ENCODE measurements at places on chromosomes 1 and 21.

- ATAC-seq = no peak
Observed at GRCh38 chr1:24970926-24971875, 41.1 kb upstream of the RUNX3 start.

DNA sequence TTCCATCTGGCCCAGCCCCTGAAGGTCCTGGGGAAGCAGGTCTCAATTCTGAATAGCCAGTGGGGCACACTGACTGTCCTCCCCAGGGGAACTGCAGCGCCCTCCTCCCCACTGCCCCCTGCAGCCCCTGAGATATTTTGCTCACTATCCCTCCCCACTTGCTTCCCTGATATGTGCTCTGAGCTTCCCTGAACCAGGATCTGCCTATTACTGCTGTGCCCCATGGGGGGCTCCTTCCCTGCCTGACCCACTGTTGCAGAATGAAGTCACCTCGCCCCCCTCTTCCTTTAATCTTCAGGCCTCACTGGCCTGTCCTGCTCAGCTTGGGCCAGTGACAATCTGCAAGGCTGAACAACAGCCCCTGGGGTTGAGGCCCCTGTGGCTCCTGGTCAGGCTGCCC, 89.8 kb downstream of the PTPRU start:
- no peak for ATAC-seq

DNA sequence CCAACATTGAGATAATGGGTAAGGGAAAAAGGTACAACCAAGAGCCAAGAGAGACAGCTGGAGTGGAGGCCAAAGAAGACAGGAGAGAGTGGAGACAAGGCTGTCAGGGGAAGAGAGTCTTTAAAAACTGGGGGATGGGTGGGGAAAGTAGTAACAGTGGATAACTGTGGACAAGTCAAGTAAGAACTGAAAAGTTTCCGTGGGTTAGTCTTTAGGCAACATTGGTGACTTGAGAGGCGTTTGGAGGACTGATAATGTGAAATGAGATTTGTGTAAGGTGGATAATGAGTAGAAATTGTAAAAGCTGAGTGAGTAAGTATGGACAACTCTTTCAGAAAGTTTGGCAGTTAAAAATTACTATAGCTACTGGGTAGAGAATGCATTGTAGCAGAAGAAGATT, 10.4 kb downstream of the PPP2R5A start:
- ATAC-seq = no peak

DNA sequence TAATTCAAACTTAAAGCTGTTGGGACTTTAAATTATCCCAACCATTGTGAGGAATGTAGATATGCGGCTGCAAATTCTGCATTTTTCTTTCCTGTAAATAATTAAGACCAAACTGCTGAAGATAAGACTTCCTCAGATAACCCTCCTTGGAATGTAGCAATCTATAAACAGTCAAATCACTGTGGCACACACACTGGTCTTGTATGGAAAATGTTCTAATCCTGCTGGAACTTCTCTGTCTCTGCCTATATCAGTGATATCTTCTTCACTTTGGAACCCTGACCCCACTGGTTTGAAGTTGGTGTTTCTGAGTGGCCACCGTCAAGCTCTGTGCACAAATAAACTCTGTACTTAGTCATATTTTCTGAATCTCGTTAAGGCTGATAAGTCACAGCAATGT, 32.9 kb downstream of the HSF2BP start:
- no peak for ATAC-seq

- ATAC-seq = no peak
Observed at GRCh38 chr1:9402256-9402616, 109.5 kb downstream of the SPSB1 start.

DNA sequence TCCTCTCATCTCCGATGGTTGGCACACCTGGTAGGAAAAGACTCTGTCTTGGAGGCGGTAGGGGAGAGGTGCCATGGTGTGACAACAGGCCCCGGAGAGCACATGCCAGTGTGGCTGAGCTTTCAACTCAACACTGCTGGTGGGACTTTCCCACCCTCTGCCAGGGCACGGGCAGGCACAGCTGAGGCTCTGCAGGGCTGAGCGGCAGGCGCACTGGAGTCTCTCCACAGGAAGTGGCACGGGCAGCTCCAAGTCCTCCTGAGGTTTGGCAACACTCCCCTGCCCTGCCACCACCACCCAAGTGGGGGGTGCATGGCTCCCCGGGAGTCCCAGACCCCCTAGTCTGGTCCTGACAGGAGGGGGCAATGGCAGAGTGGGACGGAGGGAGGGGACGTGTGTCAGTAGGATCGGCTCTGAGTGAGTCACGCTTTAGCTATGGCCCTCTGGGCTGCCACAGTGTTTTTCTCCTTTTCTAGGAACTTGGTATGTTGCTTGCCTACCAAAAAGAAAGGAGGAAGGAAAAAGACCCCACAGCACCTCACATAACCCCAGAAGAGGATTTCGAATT, 27.3 kb upstream of the EVA1B start:
- ATAC-seq = peak; percentile 77

DNA sequence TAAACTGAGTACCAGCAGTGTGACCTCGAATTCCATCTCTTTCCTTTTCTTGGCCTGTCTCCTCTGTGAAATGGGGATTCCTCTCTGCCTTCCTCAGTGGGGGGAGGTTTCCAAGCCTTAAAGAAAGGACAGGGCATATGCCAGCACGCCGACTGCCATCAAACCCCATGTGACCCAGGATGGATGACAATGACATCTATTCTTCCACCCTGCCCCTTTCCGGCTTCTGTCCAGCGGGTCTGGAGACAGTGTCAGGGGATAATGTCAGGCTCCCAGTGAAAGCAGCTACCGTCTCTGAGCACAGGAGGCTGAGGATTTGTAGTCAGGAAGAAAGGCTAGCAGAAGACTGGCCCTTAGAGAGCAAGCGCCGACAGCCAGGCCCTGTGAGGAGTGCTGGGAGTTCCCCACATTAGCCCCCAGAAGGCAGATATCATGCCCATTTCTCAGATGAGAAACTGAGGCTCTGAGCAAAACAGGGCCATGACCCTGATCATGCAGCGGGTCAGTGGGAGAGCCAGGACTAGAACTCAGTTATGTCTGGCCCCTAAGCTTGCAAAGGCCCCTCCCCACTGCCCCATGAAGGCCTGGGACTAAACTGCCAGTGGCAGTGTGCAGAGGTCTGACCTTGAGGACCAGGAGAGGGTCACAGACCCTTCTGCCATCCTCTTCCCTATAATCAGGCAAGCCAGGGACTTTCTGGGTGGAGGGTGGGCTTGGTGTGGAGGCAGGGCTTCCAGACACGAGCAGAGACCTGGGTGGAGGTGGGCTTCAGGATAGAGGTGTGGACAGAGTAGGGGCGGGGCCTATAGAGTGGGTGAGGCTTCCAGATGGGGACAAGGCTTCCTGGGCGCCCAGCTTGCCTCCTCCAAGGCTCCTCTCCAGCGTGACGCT, 30.1 kb downstream of the CDCA8 start:
- no peak for ATAC-seq

- peak; percentile 38 for ATAC-seq
Observed at GRCh38 chr1:83882906-83883305, 116.0 kb downstream of the TTLL7 start.

- ATAC-seq = no peak
Observed at GRCh38 chr21:37425001-37425400, 58.4 kb downstream of the DYRK1A start.

GRCh38 chr1:16226490-16227179, 10.3 kb downstream of the CPLANE2 start:
- no peak for ATAC-seq

GRCh38 chr1:47935163-47935562, 62.0 kb downstream of the TRABD2B start:
- no peak for ATAC-seq

DNA sequence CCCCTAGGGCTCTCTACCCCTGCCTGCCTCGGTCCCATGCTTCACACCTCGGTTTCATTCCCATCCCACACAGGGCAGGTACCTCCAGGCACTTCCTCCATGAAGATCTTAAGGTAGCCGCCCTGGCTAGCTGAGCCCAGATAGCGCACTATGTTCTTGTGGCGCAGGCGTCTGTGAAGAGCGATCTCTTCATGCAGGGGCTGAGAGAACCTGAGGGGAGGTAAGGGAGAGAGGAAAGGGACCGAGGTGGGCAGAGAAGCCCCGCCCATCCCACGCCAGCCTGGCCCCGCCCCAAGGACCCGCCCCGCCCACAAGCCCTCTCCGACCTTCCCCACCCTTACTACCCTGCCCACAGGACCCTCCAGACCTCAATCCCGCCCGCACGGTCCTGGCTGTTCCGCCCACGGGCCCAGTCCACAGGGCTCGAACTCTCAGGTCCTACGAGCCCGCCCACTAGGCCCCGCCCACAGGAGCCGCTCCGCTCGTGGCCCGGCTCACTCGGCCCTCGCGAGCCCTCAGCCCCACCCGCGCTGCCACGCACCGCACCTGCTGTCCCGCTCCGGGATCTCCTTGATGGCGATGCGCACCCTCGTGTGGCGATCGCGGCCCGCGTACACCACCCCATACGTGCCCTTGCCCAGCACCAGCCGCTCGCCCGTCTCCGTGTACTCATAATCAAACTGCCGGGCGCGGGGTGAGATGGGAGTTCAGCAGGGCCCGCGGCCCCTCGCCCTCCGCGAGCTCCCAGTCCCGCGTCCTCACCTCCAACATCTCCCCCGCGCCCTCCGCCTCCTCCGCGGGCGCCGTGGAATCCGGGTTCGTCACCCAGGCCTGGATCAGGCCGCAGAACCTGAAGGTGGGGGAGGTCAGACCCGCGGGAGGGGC, 6.4 kb downstream of the MAP3K6 start:
- ATAC-seq = no peak

Measured in SK-N-SH treated with all-trans-retinoic acid at 6 μM for 48 hours (cell line).